ENCODE measurements at places on chromosomes 4 and X.

GRCh38 chrX:26219351-26219750 lies 3.4 kb downstream of the MAGEB5 start:
- DNase-seq: no peak

- DNase-seq: no peak
Observed at GRCh38 chr4:4443821-4444220, 56.9 kb downstream of the NSG1 start.

DNA sequence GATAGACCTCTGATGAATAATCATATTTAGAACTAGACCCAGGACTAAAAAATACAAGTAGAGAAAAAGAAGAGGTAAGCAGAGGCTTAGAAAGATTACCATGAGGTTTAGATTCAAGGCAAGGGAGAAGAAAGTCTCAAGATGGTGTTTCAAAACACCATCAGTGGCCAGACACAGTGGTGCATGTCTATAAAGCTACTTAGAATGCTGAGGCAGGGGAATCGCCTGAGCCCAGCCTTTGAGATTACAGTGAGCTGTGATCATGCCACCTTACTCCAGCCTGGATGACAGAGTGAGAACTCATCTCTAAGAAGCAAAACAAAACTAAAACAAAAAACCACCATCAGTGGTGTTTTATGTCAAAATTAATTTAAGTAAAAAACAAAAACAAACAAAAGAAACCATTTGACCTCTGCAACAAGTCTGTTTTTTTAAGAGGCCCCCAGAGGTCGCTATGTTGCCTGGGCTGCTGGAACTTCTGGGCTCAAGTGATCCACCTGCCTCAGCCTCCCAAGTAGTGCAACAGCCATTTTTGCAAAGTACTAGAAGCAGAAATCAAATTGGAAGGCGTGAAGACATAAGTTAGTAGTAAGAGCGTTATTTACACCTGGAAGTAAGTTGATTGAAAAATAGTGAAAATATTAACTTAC lies 784.3 kb downstream of the ADGRL3 start:
- no peak for DNase-seq

DNA sequence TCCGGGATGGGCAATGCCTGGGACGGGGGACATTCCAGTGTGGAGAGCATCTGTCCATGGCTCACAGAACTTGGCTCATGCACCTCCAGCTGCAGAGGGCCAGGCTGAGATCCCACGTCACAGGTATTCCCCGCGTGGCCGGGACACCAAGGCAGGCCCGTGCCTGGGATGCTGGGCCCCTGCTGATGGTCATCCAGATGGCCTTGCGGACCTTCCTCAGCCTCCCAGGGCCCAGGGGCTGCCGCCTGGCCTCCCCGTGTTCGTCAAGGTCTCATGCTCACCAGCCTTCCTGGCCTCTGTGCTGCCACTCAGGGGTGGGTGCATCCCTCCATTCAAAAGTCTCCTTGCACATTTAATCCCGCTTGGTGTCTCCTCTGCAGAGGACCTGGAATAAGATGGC lies 40.9 kb upstream of the LRPAP1 start:
- no peak for DNase-seq

DNA sequence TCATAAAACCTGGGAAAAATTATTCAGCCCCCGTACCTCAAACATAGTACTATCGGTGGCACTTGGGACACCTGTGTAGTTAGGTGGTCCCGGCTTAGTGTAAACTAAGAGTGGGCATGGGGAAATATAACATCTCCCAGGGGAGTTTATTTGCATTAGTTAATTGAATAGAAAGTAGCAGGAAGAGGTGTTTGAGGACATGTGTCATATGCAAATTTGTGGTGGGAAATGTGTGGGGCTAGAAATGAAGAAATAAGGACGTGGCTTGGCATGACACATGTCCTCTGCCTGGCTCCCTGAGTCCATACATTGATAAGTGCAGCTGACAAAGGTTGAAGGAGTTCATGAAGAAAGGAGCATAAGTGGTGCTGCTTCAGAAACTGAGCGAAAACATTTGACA lies 483.6 kb downstream of the SH2D1A start:
- DNase-seq: no peak

- no peak for DNase-seq
Observed at GRCh38 chrX:16466640-16467432, 183.1 kb upstream of the S100G start.

GRCh38 chr4:83082777-83083176 lies 31.8 kb downstream of the PLAC8 start:
- no peak for DNase-seq

DNA sequence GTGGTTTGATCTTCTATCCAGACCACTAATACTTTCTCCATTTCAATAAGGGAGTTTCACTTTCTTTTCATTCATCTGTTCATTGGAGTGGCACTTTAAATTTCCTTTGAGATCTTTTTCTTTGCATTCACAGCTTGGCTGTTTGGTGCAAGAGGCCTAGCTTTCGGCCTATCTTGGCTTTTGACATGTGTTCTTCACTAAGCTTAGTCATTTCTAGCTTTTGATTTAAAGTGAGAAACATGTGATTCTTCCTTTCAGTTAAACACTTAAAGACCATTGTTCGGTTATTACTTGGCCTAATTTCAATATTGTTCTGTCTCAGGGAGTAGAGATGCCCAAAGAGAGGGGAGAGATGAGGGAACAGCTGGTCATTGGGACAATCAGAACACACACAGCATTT lies 24.3 kb downstream of the CXCL13 start:
- DNase-seq: no peak

DNA sequence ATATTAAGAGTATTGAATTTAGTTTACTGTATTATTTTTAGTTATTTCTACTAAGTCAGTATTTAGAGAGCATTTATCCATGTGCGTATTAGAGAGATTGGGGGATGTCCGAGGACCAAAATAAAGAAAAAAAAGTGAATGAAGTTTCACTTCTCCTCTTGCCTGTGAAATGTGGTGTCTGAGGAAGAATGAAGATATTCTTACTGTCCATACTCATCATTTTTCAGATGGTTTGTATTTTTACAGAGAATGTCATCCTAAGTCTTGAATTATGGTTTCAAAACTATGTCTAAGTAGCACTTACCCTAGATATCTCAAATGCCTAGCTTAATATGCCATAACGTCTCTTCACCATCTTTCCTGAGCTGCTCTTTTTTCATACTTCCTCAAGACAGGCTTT lies 854.3 kb downstream of the C4orf33 start:
- no peak for DNase-seq

GRCh38 chrX:46444011-46444410 lies 101.2 kb downstream of the ZNF674 start:
- DNase-seq: peak; percentile 65

- DNase-seq: no peak
Observed at GRCh38 chr4:140141210-140141835, 12.7 kb downstream of the MAML3 start.

DNA sequence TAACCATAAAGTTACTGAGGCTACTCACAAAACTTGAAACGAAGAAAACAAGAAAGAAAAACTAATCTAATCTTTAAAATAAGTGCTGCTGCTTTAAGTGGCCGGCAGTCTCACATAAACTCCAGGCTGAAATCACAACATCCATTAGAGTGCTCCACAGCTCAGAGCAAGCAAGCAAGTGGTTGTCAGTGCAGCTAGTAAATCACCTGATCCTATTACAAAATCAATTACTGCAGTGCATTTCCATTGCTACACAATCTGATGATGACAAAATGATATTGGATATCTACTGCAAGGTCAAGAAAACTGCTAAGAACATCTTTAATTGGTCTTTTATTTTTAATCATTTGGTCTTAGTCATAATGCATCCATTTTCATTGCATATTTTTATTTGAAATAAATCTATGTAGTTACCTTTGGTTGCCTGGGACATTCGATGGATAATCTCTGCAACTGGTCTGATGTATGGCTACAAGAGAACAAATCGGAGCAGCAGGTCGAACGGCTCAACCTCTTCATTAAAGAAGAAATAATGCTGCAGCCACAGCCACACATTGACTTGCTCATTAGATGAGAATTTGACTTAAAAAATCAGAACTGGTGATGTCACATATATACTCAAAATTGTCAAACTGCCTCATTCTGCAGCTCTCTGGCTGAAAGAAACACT lies 87.7 kb downstream of the FBXW7 start:
- no peak for DNase-seq

DNA sequence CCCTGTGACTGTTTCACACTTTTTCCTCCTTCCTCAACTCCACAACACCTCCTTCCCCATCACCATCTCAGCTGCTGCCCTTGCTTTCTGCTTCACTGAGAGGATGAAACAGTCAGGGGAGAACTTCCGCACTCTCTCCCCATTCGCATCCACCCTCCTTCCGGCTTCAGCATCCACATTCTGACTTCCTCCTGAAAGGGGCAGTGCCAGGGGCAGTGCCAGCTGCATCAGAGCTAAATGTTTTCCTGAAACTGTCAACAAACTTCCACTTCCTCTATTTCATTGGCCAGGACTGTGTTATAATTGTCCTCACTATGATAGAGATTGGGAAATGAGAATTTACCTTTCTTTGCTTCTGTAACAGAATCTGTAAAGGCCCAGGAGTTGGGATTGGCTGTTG lies 18.2 kb upstream of the RASL11B start:
- no peak for DNase-seq

- no peak for DNase-seq
Observed at GRCh38 chr4:48065587-48066052, 49.0 kb downstream of the NIPAL1 start.
